ENCODE measurements at places on chromosomes 3 and 15. TPM values are rescaled to one million over a fixed set of nuclear protein-coding genes. Genes with fewer than 3 reads are reported as not detected.

Gene ZNF621
- 3.5 TPM for total RNA-seq

Gene GOLGA8O
- total RNA-seq, result not detected

Gene IQCH
- 1.4 TPM for total RNA-seq

Gene SPATA12
- 0.14 TPM for total RNA-seq

Gene FRMD5
- 1.1 TPM for total RNA-seq

Gene CHRFAM7A
- 0.90 TPM for total RNA-seq

- DNase-seq, result peak; percentile 90
Measured at GRCh38 chr3:188950832-188951489, 220.8 kb upstream of the TPRG1 start.

GRCh38 chr15:73812806-73813465, 59.8 kb upstream of the INSYN1 start:
- DNase-seq, result no peak

GRCh38 chr15:97115761-97116070, 785.2 kb downstream of the NR2F2 start:
- no peak for DNase-seq

DNA sequence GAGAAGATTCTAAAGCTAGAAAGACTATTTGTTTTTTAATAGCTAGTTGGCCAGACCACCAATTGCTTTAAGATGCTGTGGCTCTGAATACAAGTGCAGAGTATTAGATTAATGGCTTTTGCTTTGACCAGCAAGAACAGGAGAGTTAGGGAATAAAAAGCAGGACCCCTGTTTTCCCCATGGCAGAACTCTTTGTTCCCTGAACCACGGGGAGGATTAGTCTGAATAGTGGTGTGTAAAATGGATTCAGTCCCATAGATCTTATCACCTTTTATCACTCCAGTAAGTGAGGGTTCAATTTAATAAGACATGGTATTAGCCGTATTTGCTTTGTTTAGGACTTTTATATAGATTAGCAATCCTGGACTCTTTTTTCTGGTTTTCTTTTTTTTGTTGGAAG, 562.6 kb upstream of the DPPA4 start:
- DNase-seq, result no peak

- DNase-seq, result no peak
Measured at GRCh38 chr3:146517684-146518435, 26.5 kb downstream of the PLSCR1 start.

DNA sequence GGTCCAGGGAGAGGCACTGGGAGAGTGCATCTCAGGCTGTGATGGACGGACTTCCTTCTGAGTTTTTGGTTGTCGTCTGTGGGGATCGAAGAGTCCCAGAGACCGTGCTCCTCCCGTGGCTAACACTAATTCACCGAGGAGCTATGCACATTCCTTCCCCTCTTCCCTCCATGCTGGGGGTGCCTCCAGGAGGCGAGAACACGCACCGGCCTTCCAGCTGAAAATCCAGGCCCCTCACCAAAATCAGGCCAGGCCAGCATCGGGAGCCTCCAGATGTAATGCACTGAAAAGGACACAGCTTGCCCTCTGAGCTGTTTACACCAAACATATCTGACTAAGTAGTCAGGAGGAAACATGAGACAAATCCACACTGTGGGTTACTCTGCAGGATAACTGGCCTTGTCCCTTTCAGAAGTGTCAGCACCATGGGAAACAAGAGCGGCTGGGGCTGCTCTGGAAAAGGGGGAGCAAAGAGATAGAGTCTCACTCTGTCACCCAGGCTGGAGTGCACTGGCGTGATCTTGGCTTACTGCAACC, 5.5 kb downstream of the RNU5B-1 start:
- DNase-seq, result peak; percentile 30

DNA sequence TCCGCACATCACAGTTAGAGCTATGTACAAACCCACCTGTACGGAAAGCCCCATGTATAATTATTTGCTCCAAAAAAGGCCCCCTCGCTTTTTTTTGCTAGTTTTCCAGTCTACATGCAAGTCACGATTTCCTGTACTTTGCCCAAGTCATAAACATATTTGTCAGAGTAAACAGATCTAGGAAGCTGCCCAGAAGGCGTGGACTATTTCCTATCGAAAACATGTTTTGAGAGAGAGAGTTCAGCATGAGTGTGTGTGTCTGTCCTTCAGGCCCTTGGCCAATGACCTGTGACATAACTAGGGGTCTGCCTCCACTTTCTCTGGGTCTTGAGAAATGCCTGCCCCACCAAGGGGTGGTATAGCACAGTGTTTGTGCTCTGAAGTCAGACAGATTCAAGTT, 72.7 kb upstream of the HACD2 start:
- no peak for DNase-seq

- no peak for DNase-seq
Measured at GRCh38 chr3:103319912-103320311, 885.1 kb downstream of the ZPLD1 start.

DNA sequence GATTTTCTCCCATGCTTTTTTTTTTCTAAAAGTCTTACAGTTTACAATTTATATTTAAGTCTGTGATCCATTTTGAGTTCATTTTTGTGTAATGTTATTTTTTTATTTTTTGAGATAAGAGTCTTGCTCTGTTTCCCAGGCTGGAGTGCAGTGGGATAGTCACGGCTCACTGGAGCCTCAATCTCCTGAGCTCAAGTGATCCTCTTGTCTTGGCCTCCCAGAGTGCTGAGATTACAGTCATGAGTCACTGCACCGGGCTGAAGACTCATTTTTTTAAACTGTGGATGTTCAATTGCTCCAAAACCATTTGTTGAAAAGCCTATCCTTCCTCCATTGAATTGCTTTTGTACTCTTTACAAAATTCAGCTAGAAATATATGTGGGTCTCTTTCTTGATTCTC, 19.5 kb downstream of the LNP1 start:
- DNase-seq, result no peak

DNA sequence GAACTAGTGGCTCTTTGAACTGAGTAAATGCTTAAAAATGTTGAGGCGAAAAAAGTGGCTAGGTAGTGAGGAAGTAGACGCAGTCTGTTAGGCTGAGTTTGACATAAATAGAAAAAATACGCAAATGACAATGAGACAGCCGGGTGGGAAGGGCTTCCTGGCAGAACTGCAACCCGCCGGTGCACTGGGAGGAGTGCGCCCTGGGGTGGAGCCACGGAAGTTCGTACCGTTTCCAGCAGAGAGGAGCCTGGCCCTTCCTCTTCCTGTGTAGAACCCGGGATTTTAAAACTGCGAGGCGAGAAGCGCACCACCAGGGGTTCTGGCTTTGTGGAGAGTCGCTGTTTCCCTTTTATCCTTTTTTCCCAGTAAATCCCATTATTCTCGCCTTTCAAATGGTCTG, 602.6 kb downstream of the PYDC2 start:
- peak; percentile 92 for DNase-seq

DNA sequence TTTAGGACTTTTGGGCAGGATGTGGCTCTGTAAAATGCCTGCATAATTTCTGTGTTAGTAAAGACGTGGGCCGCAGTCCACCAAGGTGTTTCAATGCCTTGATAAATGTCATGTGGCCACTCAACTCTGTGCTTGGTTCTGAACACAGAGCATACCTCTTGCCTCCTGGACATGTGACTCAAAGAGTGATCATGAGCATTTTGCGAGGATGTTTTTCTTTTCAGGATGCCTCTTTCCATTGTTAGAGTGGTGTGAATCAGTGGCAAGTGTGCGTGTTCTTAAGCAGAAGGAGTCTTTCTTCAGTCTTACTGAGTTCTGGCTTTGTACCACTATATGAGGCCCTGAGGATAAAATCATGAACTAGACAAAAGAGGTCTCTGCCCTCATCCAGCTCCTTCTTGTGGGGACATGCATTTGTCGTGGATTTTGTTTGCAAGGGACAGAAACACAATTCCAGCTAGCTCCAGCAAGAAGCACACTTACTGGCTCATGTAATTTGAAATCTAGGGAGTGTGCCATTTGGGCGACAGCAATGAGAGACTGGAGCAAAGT, 363.4 kb downstream of the LRTM1 start:
- DNase-seq, result no peak

DNA sequence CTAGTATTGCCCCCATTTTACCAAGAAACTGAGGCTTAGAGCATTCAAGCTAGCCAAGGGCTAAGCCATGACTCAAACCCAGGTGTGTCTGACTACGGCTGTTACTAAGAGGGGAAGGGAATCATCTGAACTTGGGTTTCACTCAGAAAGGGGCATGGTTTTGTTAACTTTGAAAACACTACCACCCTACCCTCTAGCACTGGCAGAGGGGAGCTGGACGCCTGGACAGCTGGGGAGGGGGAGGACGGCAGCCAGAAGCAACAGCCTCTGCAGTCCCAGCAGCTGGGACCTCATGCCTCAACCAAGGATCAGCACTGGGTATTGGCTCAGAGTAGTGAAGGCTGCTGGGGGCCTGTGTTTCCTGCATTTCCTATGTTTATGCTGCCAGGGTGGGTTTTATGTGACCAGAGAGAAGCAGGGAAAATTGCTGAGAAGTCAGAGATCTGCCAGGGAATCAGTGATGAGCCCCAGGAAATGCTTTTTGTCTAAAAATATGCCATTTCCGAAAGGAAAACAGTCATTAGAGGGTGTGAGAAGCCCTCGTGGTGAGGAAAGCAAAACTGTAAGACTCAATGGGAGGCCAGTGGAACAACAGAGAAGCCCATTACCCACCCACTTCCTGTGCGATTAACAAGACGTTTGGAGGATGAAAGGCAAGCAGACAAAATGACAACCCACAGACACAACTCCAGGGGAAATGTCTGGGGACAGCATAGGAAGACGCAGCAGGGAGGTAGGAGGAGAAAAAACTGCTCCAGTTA, 41.2 kb downstream of the LIPC start:
- peak; percentile 29 for DNase-seq

DNA sequence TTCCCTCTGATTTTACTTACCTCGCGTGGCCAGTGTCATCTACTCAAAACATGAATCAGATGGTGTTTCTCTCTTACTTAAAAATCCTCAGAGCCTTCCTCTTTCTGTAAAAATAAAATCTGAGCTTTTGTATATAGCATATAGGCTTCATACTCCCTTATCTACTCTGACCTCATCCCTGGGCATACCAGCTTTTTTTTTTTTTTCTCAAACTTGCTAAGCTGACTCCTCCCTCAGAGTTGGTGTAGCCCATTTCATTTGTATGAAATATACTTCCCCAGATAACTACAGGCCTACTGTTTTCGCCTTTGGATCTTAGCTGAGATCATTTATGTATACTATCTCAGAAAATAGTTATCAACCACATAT, 648.9 kb upstream of the ALCAM start:
- DNase-seq, result no peak

DNA sequence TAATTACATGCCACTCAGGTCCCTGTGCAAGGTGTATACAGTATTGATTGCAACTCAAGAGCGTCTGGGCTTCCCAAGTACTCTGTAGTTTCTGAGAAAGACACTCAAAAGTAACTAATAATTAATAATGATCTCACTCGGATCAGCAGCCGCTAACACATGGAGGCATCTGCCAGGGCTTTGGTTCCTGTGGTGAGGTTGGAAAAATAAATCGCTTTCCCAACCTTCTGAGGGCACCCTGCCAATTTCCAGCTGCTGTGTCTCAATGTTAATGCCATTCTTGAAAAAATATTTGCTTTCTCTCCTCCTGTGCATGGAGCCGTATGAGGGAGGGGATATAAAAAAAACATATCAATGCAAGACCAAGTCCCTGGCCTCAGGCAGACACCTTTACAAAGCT, 116.5 kb upstream of the SLC2A2 start:
- peak; percentile 41 for DNase-seq

DNA sequence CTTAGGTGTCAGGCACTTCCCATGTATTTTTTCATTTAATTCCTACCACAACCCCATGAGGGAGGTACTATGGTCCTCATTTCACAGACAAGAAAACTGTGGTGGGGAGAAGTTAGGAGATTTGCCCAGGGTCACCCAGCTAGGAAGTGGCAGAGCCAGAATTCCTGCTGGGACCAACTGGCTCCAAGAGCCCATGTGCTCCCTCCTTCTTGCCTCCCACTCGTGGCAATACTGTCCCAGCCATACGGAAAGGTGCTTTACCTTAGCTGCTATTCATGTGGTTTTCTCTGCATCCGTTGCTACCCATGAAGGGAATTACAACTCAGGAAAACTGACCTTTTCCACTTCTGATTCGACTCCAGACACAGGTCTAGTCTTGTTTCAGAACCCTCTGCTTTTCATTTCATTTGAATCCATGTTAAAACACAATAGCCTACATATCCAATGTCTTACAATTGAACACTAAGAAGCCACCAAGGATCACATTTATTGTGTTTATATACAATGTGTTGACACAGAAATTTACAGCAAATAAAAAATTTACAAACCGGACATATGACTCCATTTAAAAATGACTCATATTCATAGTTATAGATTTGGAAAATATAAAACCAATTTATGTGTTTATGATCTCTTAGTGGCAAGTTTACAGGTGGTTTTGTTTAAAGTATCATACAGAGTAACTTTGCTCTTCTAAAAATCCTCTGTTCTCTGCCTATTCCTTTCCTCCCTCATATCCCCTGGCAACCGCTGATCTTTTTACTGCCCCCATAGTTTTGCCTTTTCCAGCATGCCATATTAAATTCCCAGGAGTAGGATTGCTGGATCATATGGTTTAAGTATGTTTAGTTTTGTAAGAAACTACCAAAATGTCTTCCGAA, 58.8 kb downstream of the BTD start:
- DNase-seq, result no peak

DNA sequence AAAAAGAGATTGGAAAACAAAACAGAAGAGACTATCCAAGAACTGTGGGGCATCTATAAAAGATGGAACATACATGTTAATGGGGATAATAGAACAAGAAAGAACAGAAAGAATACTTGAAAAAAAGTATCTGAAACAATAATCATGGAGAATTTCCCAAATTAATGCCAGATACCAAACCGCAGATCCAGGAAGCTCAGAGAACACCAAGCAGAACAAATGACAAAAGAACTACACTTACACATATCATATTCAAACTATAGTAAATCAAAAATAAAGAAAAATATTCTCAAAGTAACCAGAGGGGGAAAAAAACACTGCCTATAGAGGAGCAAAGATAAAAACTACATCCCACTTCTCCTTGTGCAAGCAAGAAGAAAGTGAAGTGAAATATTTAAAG, 40.0 kb downstream of the CLASP2 start:
- DNase-seq, result no peak

DNA sequence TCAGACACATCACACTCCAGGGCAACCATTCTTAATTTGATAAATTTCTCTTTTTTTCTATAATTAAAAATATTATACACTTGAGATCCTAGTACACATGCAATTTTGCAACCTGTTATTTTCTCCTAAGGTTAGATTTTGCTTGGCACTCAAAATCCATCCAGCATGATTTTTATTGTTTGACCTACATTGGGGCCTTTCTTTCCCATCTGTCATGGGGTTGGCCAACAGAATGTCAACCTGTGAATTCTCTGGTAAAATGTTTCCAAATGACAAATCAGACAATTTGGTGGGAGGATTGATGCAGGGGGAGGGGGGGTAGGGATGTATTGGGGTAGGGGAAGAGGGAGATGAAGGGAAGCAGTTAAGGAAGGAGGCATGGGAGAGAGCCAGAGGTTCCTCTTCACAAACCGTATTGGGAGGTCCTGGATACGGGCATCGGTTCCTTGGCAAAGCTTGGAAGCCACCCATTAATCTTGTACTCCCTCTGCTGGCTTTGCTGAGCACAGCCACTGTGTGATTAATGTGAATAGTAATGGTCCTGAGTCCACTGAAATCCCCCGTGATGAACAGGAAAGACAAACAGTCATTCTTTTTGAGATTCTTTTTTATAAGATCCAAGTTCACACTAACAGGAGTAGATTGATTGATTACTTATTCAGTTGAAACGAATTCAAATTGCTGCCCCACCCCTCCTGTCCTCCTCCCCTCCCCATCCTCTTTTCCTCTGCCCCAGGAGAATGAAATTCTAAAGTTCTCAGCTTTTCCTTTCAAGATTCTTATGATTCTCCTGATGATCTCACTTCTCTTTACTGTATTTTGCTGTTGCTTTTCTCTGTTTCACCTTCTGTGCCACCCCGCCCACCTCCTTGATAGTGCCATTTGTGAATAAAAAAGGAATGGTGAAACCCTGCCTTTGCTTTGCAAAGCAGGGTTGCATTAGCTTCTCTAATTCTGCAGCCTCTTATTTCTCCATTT, 82.2 kb upstream of the SLC25A26 start:
- peak; percentile 34 for DNase-seq

All from H4 (cell line).